ENCODE measurements at places on chromosomes 12 and 14.

DNA sequence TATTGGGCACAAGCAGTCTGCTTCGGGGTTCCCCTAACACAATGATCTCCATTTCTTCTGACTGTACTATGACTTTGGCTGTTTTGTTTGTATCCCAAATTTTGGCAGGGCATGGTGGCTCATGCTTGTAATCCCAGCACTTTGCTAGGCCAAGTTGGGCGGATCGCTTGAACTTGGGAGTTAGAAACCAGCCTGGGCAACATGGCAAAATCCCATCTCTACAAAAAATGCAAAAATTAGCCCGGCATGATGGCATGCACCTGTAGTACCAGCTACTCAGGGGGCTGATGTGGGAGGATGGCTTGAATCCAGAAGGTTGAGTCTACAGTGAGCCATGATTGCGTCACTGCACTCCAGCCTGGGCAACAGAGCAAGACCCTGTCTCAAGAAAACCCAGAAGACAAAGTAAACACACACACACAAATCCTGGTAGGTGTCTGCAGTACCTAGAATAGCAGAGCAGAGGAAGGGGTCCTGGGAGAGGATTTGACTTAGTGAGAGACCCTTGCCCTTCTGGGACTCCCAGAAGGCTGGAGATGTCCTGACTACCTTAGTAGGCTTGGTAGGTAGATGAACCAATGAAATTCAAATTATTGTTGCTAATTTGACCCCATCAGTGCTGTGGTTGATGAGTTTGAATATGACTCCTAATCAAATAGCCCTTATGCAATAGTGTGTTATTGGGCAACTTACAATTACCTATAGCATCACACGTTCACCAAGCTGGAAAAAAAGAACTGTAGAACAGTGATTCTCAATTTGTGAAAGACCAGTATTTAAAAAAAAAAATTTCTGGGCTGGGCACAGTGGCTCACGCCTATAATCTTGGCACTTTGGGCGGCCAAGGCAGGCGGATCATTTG, 6.8 kb upstream of the AEBP2 start:
- no peak for DNase-seq

- no peak for DNase-seq
Observed at GRCh38 chr12:122013791-122014590, 7.7 kb upstream of the BCL7A start.

DNA sequence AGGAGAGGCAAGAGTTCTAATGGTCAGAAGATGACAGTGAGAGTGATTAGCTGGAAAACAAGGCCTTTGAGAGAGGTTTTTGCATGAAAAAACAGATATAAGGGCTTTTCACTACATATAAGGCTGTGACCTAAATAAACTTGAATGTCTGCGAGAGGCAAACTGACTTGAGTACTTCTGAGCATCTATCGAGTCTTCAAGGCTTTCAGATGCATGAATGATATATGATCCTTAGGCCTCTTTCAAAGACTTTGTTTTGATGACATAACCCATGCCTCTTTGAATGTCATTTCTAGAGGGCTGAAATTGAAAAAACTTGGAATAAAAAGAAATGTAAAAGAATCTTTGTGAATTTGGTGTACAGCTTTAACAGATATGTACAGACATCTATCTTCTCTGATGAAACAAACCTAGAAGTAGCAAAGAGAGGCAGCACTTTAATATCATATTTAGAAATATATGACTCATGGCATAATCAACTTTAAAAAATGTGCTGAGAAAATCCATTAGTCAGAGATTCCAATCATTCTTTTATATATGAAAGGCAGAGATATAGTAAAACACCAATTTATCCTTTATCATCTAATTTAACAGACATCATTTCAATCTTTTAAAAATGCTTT, 72.6 kb downstream of the PPM1H start:
- peak; percentile 58 for DNase-seq

GRCh38 chr14:104516906-104517305, 62.7 kb upstream of the C14orf180 start:
- no peak for DNase-seq

GRCh38 chr14:77061630-77062257, 33.2 kb upstream of the IRF2BPL start:
- DNase-seq, result no peak

GRCh38 chr14:94480809-94481208, 4.8 kb upstream of the SERPINA9 start:
- DNase-seq, result no peak

GRCh38 chr12:26179826-26180225, 15.5 kb upstream of the SSPN start:
- no peak for DNase-seq

GRCh38 chr12:7857971-7858370, 14.7 kb downstream of the SLC2A14 start:
- DNase-seq, result no peak

All from choroid plexus epithelial cell (primary cell).